ENCODE measurements at places on chromosomes 6 and 20.

GRCh38 chr6:126764671-126765070 lies 353.8 kb upstream of the RSPO3 start:
- DNase-seq = no peak

- no peak for DNase-seq
Measured at GRCh38 chr6:115796829-115797228, 263.9 kb downstream of the FRK start.

GRCh38 chr20:57071954-57072583 lies 194.4 kb downstream of the BMP7 start:
- no peak for DNase-seq

DNA sequence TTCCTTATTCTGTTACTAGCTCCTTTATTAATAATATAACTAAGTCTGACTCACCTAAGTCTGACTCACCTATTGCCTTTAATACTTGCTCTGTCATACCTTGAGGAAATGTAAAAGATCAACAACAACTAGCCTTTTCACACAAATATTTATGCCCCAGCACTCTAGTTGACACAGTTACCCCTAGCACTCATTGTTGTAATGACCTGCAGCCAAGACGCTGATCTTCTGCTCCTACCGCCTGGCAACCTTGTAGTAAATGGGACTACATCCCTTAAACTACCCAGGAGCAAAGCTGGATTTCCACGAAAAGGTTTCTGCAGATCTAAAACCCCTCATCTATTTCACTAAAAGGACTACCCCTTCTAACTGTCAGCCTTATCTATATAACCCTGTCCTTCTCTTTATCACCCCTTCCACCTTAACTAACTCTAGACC lies 90.0 kb downstream of the PLG start:
- DNase-seq = no peak

GRCh38 chr6:143394389-143394788 lies 56.1 kb downstream of the ADAT2 start:
- DNase-seq = no peak

DNA sequence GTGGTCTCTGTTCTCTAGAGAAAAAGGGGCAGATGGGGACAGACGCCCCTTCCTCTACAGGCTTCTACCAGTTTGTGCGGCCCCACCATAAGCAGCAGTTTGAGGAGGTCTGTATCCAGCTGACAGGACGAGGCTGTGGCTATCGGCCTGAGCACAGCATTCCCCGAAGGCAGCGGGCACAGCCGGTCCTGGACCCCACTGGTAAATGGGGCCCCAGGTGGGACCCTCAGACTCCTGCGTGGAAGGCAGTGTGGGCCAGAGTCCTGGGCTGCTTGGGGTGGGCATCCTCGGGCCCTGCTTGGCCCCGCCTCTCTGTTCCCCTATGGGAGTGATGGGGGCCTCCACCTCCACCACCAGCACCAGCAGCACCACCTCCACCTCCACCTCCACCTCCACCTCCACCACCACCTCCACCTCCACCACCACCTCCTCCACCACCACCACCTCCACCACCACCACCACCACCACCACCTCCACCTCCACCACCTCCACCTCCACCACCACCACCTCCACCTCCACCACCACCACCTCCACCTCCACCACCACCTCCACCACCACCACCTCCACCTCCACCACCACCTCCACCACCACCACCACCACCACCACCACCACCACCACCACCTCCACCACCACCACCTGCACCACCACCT lies 3.2 kb upstream of the TNFRSF6B start:
- peak; percentile 38 for DNase-seq

GRCh38 chr6:39335780-39336545 lies 13.5 kb upstream of the KCNK16 start:
- no peak for DNase-seq

DNA sequence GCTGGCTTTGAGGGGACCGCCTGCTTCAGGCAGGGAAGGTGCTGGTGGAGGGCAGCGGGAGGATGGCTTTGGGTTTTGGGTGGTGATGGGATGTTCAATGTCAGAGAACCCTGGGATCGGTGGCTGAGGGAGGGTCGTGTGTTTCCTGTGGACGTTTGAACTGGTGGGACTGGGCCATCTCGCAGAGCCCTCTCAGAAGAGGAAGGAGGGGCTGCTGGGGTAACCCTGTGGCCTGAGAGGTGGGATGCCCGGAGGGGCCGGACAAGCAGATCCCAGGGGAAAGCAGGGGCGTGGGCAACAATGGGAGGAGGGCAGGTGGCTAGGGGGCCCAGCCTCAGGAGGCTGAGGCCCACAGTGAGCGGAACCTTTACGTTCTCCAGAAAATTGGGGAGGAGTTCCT lies 34.9 kb downstream of the PYGB start:
- DNase-seq = no peak

DNA sequence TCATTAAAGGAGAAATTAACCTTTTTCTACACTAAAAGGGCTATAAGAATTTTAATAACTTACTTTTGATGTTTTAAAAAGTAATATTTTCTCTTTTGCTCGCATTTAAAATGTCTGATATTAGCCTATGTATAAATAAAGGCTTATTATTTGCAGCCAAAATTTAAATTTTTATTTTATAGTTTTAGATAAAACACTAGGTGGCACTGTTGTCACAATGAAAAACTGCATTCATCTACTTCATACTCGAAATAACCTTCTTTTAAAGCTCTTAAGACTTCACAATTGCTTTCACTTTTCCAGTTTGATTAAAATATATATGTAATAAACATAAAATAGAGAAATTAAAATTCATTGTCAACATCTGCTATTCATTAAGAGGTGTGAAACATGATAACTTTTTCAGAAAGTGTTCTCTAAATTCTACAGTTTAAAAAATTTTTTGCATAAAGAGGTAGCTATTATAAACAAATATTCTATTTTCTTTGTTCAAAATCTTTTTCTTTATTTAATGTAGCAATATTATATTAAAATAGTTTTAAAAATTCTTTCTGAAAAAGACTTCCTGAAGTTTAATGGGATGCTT lies 78.8 kb upstream of the DEFB112 start:
- no peak for DNase-seq

DNA sequence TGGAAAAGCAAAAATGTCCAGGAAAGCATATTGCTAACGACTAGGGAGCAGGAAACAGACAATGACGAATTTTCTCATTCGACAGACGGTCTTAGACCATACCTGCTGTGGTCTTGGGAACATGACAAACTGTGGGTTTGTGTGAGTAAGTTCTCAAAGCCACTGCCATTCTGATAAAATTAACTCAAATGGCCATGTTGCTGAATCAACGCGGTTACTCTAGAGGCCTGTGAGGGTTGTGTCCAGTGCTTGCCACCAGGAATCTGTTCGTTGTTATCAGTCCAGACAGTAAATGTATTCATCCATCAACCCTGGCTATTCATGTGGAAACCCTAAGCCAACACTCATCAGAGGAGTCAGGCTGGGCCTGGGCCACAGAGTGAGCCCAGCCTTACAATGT lies 124.3 kb downstream of the MYLK4 start:
- DNase-seq = no peak

DNA sequence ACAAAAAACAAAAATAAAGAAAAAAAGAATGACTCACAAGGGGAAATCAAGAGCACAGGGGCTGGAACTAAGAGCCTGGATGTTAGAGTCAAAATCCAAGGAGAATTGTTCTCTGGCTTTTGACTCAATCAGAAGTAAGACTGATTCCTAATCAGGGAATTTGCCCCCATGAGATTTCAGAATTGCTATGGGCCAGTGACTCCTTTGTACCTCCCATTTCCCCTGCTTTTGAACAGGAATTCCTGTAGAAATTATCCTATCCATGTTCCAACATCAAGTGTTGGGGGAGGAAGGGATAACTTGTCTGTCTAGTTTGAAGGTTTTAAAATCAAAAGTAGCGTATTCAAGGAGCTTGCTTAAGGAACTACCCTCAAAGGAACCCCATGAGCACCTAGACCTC lies 396.7 kb downstream of the CDC5L start:
- no peak for DNase-seq

GRCh38 chr6:108163267-108163643 lies 2.6 kb upstream of the NR2E1 start:
- DNase-seq = no peak

GRCh38 chr20:41784209-41784958 lies 166.2 kb upstream of the CHD6 start:
- DNase-seq = no peak

GRCh38 chr6:106761160-106761559 lies 131.8 kb downstream of the QRSL1 start:
- DNase-seq = no peak

GRCh38 chr20:53774461-53775203 lies 181.0 kb upstream of the ZNF217 start:
- DNase-seq = no peak

GRCh38 chr6:44514085-44514484 lies 126.6 kb downstream of the CDC5L start:
- no peak for DNase-seq

DNA sequence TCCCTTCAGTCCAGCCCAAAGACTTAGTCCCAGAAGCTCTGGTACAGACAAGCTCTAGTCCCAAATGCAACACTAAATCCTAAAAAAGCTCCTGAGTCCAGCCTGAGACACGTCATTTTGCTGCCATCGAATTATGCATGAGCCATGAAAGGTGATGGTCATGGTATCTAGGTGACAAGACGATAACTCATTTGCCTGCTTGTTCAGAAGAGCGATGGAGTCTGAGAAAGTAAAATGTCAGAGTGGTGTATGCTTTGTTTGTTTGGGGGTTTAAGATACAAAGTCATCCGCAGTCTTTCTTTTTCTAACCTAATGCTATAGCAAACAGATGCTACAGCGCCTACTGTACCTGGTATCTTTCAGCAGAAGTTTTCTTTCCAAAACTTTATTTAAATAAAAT lies 54.7 kb downstream of the SLC23A2 start:
- DNase-seq = no peak

DNA sequence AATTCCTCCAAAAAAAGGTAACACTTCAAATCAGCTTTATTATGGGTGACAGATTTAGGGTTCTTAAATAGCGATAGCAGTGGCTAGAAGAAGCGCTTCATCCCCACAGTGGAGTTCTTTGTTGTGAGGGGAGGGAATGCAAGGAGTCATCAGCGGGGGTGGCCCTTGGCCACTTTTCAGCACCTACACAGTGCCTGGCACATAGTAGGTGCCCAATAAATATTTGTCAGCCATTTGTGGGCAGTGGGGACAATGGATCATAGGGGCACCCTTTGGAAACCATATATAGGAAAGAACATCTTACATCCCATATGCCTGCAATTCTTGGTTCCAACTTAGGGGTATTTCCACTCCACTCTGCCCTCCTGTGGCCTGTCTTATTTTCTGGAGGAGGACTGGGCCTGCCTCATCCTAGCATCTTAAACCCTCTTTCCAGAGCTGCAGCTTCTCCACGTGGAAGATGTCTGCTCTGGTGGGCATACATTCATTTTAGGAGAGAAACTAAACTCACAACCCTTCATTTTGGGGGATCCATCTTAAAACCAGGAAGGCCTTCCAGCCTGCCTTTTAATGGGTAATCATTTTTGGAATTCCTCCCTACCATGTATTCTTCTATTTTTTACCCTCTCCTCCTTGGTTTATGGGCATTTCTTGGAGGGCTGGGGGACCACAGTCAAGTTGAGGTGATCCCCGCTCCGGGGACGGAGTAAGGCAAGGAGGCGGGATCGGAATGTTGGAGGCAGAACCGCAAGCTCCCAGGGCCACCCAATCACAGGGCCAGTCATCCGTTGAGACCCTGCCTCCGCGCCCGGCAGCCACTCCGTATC lies 2.6 kb upstream of the GPSM3 start:
- DNase-seq = no peak

DNA sequence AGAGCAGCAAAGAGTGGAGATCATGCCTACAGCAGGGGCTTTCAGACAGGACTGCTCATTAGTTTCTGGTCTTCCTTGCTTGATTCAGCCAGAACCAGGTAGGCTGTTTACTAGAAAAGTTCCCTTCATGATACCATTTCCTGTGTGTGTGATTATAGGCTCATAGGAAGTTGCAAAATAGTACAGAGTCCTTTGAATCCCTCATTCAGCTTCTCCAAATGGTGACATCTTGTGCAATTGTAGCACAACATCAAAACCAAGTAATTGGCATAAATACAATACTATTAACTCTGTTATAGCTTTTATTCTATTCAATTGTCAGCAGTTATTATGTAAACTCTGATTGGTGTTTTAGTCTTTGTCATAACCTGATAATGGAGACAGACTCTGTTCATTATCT lies 347.3 kb upstream of the CDH4 start:
- no peak for DNase-seq

GRCh38 chr6:160667639-160668481 lies 3.8 kb upstream of the LPA start:
- DNase-seq = no peak

DNA sequence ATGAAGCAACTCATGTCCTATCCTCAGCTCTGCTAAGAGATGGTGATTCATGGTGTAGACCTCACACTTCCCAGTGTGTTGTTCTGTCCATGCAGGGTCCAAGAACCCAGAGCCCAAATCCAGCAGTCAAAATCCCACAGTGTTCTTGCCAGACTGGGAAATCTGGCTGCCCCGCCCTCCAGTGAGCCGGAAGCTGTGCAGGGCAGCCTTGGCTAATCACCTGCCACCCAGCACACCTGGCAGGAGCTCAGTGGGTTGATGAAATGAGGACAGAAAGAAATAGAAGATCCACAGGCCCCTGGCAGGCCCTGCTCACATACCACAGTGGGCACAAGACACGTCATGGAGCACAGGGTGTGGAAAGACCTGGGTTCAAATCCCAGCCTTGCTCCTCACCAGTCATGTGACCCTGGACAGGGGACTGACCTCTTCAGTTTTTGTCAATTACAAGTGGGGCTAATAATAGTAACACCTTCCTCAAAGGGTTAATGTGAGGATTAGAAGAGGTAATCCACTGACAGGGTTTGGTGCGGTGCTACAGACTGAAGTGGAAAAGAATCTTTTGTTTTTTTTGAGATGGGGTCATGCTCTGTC lies 13.6 kb upstream of the GUCA1A start:
- DNase-seq = no peak

DNA sequence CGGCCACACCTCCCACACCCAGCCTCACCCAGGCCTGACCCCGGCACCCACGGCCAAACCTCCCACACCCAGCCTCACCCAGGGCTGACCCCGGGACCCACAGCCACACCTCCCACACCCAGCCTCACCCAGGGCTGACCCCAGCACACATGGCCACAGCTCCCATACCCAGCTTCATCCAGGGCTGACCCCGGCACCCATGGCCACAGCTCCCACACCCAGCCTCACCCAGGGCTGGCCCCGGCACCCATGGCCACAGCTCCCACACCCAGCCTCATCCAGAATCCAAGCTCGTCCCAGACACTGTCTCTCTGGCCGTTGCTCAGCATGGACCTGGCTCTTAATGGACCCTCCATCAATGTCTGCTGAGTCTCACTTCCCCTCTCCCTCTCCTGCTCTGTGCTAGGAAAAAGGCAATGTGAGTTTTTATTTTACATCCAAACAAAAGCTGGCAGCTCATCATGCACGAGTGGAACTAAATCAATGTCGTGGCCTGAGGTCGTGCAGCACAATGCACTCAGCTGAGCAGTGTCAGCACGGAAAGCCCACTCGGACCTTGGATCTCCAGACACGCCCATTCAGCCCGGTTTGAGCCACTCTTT lies 36.1 kb downstream of the NINL start:
- DNase-seq = no peak

- no peak for DNase-seq
Measured at GRCh38 chr20:14826543-14827313, 489.3 kb upstream of the FLRT3 start.
